ENCODE measurements at places on chromosomes 4 and X.

GRCh38 chrX:72572248-72573157 lies at the start of gene HDAC8:
HDAC8 (minus strand) TSS chrX:72572843; CDS start chrX:72572761, 82 bp downstream.
- peak; percentile 69 for DNase-seq

GRCh38 chr4:41719417-41719816 lies 29.1 kb downstream of the PHOX2B start:
- DNase-seq, result peak; percentile 18

DNA sequence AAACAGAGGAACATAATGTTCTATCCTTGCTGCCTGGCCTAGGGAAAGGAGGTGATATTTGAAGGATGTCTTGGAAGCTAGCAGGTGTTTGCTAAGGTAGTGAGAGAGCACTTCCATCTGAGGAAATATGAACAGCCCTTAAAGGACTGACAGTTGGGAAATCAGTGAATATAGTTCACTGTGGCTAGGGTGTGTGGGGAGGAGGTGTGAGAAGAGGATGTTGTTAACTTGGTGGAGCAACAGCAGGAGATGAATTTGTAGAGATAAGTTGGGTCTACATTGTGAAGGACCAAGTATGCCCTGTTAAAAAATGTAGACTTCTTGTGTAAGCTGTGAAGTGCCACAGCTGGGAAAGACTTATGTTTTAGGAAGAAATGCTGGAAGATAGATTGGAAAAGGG lies 25.5 kb downstream of the TBC1D19 start:
- DNase-seq, result no peak

DNA sequence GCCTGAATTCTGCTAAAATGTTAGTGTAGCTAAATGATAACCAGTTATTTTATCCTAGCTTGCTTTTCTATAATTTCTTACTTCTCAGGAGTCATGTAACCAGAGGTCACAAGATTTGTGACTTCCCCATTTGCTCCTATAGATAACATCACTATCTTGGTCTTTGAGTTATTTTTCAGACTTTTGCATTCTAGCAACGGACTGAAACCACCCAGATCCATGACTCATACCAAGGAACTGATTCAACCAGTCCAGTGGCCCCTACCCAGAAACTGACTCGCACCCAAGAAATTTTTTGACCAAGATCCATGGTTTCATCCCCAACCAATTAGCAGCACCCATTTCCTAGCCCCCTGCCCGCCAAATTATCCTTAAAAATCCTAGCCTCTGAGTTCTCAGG lies 50.0 kb downstream of the IQCM start:
- peak; percentile 56 for DNase-seq

DNA sequence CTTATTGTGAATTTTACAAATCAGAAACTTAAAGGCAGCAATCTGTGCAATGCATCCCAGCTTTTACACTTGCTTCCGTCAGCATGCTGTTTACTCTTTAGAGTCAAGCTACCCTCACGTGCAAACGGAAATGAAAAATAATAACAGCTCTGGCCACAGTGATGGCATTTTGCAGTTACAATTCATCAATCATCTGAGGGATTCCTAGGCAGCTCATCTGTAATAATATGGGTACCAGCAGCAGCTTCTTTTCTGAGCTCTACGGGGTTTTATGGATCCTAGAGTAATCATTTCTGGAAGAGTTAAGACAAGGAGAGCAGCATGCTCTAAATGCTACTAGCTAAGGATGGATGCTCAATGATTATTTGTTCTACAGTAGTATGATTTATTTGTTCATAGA lies 313.6 kb downstream of the AFF2 start:
- no peak for DNase-seq

GRCh38 chr4:40931238-40931637 lies 181.5 kb downstream of the NSUN7 start:
- DNase-seq, result no peak

- DNase-seq, result no peak
Measured at GRCh38 chr4:94660614-94661013, 97.1 kb upstream of the BMPR1B start.
